Foreskin melanocyte (primary cell): ENCODE measurements at places on chromosomes 16 and 17.

- DNase-seq = peak; percentile 74
Measured at GRCh38 chr17:45296003-45296832, 20.6 kb downstream of the MAP3K14 start.

- DNase-seq = no peak
Measured at GRCh38 chr16:74759564-74759963, 15.1 kb downstream of the FA2H start.

GRCh38 chr17:40309949-40310510 lies 1.1 kb downstream of the RARA start:
- no peak for DNase-seq

DNA sequence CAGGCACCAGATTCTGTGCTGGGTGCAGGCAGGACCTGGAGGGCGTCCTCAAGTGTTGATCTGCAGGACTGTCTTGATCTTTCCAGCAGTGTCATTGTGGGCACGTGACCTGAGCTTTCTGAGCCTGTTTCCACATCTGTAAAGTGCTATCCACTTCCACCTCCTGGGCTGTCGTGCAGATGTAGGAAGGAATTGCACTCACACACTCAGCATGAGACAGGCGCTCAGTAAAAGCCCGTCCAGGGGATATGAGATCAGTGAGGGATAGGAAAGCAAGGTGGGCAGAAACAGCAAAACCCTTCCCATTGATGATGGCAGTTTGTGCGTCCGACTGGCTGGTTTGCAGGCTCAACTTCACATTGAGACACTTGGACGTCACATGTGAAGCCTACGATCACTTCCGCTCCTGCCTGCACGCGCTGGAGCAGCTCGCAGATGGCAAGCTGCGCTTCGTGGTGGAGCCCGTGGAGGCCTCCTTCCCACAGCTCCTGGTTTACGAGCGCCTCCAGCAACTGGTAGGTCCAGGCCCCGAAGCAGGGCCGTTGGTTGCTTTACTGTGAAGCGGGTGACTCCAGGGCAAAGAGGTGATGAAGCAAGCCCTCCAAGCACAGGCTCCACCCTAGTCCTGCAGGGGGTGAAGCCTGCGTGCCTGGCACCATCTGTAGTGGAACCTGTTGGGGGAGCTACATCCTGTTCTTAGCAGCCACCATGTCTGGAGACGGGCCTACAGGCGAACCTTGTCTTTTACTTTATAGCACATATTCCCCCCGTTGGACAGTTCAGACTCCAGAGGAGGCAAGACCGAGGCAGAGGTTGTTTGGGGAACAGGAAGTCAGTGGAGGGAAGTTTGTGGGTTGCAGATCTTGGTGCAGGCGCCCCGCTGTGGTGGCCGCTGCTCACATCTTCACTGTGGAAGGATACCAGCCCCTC lies 23.0 kb downstream of the METTL22 start:
- DNase-seq = no peak

GRCh38 chr17:8413328-8413727 lies 15.7 kb upstream of the RNF222 start:
- no peak for DNase-seq

- DNase-seq = no peak
Measured at GRCh38 chr16:30112197-30113030, 923 bp downstream of the GDPD3 start.

DNA sequence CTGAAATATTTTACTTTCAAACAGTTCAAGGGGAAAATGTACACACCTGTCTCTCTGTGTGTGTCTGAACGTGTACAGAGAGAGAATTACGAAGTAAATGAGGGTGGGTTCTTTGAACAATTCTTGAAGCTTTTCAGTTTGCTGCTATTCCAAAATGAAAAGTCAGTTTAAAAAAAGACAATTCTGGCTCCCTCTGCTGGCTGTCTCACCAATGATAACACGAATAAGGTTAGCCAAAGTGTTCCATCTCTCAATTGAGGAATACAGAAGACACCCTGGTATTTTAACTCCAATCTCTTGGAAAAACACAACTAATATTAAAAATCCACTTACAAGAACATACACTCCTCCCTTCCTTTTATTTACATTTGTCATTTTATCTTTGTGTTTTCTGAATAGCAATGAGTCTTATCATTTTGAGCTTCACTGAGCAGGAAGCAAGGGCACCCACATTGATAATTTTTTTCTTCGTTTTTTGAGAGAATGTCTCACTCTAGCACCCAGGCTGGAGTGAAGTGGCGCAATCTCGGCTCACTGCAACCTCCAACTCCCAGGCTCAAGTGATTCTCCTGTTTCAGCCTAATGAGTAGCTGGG lies 20.5 kb downstream of the EFTUD2 start:
- DNase-seq = peak; percentile 20

DNA sequence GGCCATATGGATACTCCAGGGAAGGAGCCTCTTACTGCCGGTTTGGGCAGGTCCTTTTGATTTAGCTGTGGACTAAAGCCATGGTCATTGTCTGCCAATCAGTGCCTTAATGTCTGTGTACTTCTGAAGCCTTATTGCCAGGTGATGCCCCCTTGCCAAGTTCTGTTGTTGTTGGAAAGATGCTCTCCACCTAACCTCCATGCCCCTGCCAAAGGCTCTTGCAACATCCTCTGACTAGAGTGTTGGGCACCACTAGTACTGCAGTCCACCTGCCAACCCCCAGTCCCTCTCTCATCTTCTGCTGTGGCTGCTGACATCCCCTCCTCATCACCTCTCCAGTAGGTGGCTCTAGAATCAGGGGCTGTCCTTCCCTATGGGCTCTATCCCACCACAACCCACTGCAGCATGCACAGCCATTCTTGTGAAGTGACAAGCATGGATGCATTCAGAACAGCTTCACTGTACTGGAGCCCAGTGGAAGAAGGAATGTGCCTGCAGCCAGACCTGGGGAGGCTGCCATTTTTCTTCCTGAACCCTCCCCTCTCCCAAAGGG lies 375.3 kb upstream of the CDH5 start:
- DNase-seq = no peak

- no peak for DNase-seq
Measured at GRCh38 chr17:76154292-76154691, 13.2 kb upstream of the FOXJ1 start.

- no peak for DNase-seq
Measured at GRCh38 chr17:77449908-77450741, 309.4 kb downstream of the SEC14L1 start.

- peak; percentile 85 for DNase-seq
Measured at GRCh38 chr16:57115514-57116182, 23.3 kb downstream of the CPNE2 start.

DNA sequence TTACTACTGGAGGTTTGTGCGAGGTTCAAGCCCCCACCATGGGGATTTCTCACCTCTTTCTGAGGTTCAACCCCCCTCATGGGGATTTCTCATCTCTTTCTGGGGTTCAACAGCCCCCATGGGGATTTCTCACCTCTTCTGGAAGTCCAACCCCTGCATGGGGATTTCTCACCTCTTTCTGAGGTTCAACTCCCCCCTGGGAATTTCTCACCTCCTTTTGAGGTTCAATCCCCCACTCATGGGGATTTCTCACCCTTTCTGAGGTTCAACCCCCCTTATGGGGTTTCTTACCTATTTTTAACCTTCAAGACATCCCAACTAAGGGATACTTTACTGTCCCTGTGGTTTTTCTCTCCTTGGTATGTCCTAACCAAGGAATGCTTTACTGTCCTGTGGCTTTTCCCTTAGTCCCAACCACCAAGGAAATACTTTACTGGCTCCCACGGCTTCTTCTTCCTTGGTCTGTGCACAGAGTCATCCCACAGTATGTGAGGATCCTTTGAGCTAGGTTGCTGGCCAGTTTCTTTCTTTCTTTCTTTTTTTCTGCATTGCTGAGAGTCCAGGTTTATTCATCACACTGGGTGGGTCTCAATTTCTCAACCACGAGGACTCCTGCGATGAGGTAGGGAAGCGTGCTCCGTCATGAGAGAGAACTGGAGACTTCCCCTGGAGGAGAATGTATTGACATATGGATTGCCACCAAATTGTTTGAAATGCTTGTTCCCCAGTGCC lies 2140.2 kb downstream of the TP53TG3F start:
- no peak for DNase-seq

DNA sequence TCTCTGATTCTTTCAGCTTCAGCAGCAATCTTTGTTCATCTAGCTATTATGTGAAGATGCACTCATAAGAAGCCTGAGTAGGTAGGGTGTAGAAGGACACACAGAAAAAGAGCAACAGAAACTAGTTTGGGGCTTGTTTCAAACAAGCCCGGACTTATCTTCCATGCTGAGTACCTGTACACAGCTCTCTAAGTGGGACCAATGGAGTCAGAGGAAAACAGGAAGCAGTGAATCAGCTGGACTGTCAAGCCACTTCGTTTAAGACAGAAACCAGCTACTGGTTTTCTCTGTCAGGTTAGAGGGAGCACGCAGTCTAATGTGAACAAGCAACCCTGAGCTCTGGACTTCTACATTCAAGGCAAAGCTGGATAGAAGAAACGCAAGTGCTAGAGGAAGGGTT lies 16.0 kb downstream of the MAP2K6 start:
- DNase-seq = no peak

DNA sequence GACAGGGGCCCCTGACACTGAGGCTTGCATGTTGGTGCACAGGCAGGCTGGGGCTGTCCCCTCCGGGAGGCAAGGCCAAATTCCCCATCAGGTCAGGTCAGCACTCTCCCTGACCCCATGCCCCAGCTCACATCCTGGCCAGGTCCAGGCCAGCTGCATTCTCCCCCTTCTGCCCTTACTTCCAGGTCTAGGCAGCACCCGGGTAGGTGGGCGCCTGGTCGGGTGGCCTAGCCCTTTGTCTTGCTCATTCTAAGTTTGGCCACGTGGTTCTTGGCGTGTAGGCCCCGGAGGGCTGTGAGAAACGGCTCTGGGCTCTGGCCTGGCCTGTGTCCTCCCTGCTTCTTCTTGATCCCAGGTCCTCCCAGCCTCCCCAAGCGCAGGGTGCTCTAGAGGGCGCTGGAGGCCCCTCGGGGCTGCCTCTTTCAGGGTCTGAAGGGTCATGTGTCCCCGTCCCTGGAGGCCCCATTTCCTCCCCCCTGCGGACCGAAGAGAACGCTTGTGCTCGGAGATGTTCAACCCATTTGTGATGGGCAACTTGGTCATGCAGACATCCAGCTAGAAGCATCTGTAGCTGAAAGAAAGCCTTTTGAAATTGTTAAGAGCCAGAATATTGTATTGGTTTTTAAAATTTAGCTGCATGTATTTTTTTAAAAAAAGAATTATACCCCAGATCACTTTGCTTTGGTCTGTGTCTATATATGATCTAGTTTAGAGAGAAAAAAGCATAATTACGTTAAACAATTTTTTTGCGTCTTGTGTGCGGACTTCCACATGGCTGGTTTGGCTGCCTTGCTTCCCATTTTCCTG lies 6.7 kb downstream of the BAHCC1 start:
- peak; percentile 79 for DNase-seq

GRCh38 chr17:19760746-19761145 lies 12.6 kb upstream of the ALDH3A1 start:
- no peak for DNase-seq

DNA sequence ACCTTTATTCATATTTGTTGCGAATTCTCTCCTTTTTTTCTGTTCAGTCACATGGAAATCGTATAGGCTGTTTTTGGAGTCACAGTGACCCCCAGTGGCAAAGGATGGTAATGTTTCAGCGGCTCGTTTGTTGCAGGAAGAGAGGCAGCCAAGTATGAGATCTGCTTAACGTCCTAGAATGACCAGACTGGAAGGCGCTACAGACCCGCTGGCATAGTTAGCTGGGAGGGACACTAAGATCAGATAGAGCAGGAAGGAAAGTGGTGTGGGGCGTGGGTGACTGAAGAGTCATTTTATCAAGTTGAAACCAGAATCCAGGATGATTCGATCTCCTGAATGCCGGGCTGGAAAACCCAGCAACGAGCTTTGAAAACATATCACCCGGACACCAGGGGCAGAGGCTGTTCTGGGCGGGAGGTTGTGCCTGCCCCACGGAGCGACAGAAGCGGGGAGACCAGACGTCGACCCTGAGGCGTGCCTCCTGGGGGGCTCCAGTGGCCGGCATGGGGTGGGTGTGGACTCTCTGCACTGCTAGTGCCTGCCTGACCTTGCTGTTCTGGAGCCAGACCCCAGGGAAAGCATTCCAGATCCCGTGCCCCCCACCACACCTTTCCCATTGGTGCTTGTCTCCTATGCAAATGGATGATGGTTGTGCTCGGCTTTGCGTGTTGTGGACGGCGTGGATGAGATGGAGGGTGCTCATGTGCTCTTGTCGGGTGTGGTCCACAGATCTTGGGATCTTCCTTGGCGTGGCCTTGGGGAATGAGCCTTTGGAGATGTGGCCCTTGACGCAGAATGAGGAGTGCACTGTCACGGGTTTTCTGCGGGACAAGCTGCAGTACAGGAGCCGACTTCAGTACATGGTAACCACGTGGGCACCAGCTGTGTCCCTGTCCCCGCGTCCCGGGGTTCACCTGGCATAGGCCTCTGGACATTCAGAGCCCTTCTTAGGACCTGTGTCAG lies 7.7 kb downstream of the IL34 start:
- peak; percentile 82 for DNase-seq

DNA sequence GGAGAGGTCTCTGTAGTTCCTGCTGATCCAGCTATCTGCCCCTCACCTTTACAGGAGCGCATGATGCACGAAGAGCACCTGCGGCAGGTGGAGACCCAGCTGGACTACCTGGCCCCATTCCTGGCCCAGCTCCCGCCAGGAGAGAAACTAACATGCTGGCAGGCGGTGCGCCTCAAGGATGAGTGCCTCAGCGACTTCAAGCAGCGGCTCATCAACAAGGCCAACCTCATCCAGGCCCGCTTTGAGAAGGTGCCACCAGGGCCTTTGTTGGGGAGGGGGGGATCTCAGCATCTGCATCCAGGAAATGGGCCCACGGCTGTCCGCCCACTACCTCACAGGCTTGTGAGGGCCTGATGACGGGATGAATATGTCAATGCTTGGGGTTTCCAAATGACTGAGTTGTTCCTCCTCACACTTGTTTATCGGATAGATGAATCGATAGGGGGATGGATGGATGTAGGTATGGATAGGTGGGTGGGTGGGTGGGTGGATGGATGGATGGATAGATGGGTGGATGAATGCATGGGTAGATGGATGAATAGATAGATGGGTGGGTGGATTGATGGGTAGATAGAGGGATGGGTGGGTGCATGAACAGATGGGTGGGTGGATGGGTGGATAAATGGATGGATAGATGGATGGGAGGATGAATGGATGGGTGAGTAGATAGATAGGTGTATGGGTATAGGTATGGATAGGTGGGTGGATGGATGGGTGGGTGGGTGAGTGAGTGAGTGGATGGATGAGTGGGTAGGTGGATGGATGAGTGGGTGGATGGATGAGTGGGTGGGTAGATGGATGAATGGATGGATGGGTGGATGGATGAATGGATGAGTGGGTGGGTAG lies 7.0 kb upstream of the KATNB1 start:
- DNase-seq = no peak

DNA sequence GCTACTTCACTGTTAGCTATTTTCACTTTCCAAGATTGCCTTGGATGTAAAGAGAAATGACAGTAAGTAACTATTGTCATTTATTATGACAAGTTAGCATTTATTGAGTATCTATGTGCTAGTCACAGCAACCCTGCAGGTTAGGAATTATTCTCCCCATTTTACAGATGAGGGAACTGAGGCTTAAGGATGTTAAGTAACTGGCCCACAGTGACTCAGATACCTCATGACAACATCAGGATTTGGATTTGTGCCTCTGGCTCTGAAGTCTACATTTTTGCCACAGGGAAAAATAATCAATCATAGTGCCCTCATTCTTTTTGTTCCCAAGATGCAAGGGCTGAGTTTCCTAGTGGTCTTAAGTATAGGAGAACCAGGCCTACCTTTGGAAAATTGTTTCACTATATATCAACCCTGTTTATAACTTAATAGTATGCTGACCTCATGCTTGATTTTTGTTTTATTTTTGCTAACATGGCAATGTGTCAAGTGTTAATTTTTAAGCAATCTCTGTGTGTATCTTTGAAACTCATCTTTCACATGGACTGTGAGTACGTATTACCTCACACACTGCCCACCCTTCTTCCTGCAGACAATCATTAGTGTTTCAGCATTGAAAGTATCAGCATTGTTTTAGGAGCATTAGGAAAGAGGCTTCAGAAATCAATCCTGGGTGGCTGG lies 105.0 kb downstream of the TANGO6 start:
- DNase-seq = peak; percentile 11
